Immature natural killer cell (primary cell): ENCODE measurements at places on chromosomes 4 and X. TPM values are rescaled to one million over a fixed set of nuclear protein-coding genes. Genes with fewer than 3 reads are reported as not detected.

The SRPK3 gene
- polyA plus RNA-seq = not detected

The IL1RAPL1 gene
- not detected for polyA plus RNA-seq

The RHOXF2 gene
- polyA plus RNA-seq = 0.12 TPM

The MAGEA2 gene
- not detected for polyA plus RNA-seq

The RTL9 gene
- polyA plus RNA-seq = not detected

The IRS4 gene
- polyA plus RNA-seq = not detected

The CSN1S1 gene
- polyA plus RNA-seq = 1.5 TPM

The SCML1 gene
- polyA plus RNA-seq = not detected

The TRAM1L1 gene
- not detected for polyA plus RNA-seq

The CAPN6 gene
- not detected for polyA plus RNA-seq

The APLN gene
- not detected for polyA plus RNA-seq

The GLOD5 gene
- not detected for polyA plus RNA-seq

The ADGRG4 gene
- polyA plus RNA-seq = not detected

The FABP2 gene
- not detected for polyA plus RNA-seq

The TCEAL5 gene
- polyA plus RNA-seq = not detected

The S100P gene
- polyA plus RNA-seq = not detected

The RPGR gene
- polyA plus RNA-seq = 4.2 TPM

The USP17L5 gene
- not detected for polyA plus RNA-seq

The ITM2A gene
- polyA plus RNA-seq = 367 TPM

The HOPX gene
- 1,315 TPM for polyA plus RNA-seq

The TASL gene
- 6.7 TPM for polyA plus RNA-seq

The OR13H1 gene
- not detected for polyA plus RNA-seq

The XPNPEP2 gene
- 2.7 TPM for polyA plus RNA-seq

The MUC7 gene
- not detected for polyA plus RNA-seq

The PORCN gene
- polyA plus RNA-seq = 18.1 TPM

The FREM3 gene
- polyA plus RNA-seq = not detected

The NPY1R gene
- not detected for polyA plus RNA-seq

The NUDT9 gene
- polyA plus RNA-seq = 15.7 TPM

The PAGE4 gene
- polyA plus RNA-seq = not detected

The CABS1 gene
- not detected for polyA plus RNA-seq
